ENCODE measurements at places on chromosomes 2 and 18.
A peak's percentile ranks its signal among the peaks of the same experiment; 100 is the strongest.

DNA sequence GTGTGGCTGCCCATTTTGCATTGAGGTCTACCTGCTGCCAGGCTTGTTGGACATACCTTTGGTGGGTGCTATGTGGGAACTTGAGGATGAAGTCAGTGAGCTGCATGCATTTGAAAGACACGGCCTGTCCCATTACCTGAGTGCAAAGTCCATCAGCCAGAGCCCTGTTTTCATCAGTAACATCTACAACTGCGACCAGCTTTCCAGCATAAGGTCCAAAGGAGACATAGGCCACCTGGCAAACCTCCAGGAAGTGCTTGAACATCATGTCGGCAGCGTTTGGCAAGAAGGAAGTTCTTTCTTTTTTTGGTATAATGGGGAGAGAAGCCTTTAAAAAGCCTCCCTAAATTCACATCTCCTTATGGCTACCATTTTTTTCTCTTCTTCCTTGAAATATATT lies 143.1 kb downstream of the FAM161A start:
- DNase-seq: no peak

DNA sequence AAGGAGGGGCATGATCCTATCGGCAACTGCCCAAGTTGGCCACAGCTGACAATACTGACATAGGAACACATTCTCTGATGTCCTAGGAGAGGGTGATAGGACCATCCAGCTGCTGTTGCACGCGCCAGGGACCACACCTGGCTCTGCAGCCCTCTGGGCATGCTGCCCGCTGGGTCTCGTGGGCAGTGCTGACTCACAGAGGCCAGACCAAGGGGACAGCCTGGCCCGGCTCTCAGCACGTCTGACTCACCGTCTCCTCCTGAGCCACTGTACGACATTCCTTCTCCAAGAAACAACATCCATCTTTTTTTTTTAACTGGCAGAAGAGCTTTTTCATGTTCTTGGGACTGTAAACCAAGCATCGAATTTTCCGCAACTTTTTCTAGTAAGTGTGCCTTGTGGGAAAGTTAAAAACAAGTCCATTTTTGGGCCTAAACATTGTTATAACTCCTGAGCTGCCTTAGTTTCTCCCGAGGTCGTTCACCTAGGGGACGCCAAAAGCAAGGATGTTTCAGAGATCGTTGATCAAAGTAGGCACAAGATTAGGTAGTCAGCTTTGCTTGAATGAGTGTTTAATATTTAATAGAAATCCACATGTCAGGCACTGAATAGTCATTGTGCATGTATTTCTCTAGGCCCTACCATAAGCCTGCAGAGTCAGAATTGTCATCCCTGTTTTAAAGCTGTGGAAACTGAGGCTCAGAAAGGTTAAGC lies 100.3 kb downstream of the TTC32 start:
- peak; percentile 98 for DNase-seq

DNA sequence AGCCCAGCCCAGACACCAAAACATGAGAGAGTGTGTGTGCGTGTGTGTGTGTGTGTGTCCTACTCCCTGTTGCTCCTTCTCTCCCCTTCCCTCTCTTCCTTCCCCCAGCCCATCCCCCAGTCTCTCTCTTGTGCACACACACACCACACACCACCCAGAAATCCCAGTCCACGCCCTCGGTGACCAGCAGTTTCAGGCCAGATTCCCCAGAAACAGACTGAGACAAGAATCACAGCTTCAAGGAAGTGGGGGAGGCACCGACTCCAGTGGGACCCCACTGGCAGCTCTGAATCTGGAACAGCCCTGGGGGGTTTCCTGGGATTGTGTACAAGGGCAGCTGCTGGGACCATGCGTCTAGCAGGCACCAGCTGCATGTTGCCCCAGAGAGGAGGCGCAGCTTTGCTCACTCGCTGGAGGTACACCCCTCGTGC lies 113.5 kb downstream of the NDUFA10 start:
- DNase-seq: no peak

GRCh38 chr18:33123862-33124518 lies 316.5 kb downstream of the CCDC178 start:
- DNase-seq: no peak

GRCh38 chr2:71215447-71215846 lies 11.5 kb downstream of the PAIP2B start:
- DNase-seq: no peak

DNA sequence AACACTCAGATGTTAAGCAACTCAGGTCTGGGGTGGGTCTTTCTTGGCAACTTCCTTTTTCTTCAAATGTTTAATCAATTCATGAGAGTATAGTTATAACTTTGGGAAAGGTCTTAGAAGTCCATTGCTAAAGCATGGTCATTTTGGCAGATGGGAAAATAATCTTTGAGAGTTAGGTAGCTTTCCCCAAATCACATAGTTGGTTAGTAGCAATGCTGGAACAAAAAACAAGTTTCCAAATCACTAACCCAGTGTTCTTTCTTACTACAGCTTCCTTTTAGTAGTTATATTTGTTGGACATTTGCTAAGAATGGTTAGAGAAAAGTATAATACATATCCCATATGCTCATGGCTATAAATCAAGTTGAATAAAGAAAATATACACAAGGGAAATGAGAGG lies 185.2 kb upstream of the SLC14A2 start:
- DNase-seq: no peak

- DNase-seq: no peak
Measured at GRCh38 chr2:196918927-196919326, 7.6 kb downstream of the PGAP1 start.

GRCh38 chr2:100262555-100263320 lies 59.6 kb downstream of the LONRF2 start:
- peak; percentile 33 for DNase-seq

GRCh38 chr2:200393191-200393590 lies 86.7 kb downstream of the SPATS2L start:
- no peak for DNase-seq

DNA sequence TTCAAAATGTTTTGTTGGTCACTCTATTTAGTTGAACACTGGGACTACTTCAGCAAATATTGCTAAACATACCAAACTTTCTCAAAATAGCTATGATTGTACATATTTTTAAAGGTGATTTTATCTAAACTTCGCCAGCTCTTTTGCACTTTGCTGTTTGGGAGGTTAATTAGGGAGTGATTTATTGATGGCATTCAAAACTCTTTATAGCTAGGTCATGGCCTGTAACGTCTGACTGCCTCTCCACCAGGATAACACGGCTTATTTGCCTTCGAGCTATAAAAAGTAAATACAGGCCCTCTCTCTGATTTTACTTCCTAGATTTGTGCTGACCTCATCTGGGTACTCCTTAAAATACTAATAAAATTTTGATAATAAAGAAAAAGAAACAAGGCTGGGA lies 931.9 kb downstream of the DCDC2C start:
- no peak for DNase-seq

DNA sequence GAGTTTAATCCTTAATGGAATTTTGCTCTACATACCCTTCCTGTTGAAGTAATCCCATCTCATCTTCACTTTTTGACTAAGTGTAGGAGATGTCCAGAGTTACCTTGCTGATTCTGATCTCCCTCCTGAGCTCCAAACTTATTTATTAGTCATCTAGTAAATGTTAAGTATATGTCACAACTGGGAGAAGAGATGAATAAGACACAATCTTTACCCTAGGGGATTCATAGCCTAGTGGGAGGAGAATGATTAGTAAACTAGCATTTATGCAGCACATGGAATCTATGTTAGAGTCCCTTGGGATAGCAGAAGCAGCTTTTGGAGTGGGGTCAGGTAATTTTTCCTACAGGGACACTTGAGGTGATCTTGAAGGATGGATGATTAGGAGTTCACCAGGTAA lies 20.7 kb downstream of the ACVR2A start:
- DNase-seq: peak; percentile 16

DNA sequence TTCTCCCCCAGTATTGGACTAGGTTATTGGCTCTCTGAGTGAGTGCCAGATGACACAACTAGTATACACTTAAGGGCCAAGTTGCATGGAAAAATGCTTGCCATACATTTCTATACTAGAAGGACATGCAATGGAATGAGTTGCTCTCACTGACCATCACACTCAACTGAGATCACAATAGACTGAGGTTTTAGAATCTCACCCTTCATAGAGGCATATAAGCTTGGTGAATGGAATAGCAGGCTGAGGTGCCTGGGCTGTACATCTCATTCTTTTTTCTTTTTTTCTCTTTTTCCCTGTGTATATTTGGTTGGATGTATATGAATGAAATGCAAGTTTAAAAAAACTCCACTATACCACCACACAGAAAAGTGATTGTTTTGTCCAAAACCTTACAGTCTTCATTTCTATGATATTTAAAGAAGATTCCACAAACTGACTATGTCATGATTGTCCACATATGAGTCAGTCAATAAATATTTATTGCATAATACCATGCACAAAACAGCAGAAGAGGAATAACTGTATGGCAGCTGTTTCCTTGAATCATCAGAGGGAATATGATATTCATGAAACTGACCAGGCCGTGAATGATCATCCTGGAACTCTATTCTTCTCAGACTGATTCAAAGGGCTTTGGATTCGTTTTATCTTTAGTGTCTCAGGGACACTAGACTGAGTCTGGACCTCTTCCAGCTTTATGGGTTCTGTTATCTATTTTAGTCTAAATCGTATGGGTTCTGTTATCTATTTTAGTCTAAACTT lies 122.6 kb upstream of the STK17B start:
- peak; percentile 72 for DNase-seq

GRCh38 chr18:12911025-12911928 lies 27.2 kb upstream of the PTPN2 start:
- peak; percentile 18 for DNase-seq

All from renal cortical epithelial cell (primary cell).